ENCODE measurements at places on chromosomes 7 and 10.
A peak's percentile ranks its signal among the peaks of the same experiment; 100 is the strongest.

DNA sequence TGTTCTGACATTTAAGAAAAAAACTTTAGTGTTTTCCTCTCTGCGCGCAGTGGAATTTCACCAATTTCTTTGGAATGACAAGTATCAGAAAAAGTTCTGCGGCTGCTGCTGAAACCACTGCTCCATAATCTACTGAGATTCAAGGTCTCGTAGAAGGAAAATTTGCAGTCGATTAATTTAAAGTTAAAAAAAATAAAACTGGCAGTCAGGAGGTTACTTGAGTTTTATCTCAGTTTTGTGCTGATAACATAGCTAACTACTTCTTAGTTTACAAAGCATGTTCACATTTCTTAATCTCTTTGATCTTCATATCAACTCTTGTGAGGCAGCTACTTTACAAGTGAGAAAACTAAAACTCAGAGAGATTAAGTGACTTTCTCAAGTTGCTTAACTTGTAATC, 18.2 kb upstream of the CALD1 start:
- DNase-seq = no peak

GRCh38 chr10:99233689-99234037, 2.0 kb downstream of the HPSE2 start:
- DNase-seq = no peak

- DNase-seq = no peak
These were observed 1.3 kb upstream of the PRKAG2 start for GRCh38 chr7:151877911-151878835.

GRCh38 chr10:16271571-16271970, 165.2 kb upstream of the PTER start:
- DNase-seq = no peak

DNA sequence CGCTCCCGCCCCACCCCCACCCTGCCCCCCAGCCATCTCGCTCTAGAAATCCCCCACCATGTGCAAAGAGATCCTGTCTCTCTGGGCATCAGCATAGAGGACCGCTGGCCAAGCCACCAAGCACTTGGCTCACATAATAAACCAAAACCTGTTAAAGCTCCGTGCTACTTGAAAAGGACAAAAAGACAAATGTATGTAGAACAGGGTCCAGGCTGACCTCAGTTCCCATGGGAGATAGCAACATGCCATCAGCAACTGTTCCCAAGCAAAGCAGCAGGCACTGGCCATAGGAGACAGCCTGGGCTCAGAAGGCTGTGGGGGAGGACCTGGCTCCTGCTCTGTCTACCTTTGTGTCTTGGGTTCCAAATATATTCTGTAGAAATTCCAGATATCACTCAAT, 38.4 kb upstream of the GDF10 start:
- DNase-seq = no peak

DNA sequence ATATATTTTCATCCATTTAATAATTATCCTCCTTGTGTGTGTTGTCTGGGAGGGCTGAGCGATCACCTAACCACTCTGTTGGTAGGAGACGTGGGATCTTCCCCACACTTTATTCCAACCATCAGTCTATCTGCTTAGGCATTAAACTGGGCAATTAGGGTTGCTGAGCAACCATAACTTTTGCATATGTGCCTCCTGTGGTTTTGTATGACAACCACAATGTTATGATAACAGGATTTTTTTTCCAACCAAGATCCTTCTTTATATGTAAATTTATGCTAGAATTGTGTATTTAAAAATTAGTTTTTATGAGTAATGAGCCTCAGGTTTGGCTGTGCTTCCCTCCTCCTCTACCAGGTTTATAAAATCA, 495.0 kb upstream of the MGMT start:
- DNase-seq = no peak

- DNase-seq = no peak
These were observed 380.3 kb downstream of the TCERG1L start for GRCh38 chr10:130931256-130931655.

- no peak for DNase-seq
These were observed 8.9 kb downstream of the IGFBP1 start for GRCh38 chr7:45897042-45897690.

GRCh38 chr7:10034843-10035556, 938.7 kb upstream of the PHF14 start:
- no peak for DNase-seq

- no peak for DNase-seq
These were observed 103.8 kb downstream of the MLLT10 start for GRCh38 chr10:21637795-21638194.

GRCh38 chr10:27360581-27361172, 120.1 kb upstream of the ACBD5 start:
- DNase-seq = peak; percentile 31

DNA sequence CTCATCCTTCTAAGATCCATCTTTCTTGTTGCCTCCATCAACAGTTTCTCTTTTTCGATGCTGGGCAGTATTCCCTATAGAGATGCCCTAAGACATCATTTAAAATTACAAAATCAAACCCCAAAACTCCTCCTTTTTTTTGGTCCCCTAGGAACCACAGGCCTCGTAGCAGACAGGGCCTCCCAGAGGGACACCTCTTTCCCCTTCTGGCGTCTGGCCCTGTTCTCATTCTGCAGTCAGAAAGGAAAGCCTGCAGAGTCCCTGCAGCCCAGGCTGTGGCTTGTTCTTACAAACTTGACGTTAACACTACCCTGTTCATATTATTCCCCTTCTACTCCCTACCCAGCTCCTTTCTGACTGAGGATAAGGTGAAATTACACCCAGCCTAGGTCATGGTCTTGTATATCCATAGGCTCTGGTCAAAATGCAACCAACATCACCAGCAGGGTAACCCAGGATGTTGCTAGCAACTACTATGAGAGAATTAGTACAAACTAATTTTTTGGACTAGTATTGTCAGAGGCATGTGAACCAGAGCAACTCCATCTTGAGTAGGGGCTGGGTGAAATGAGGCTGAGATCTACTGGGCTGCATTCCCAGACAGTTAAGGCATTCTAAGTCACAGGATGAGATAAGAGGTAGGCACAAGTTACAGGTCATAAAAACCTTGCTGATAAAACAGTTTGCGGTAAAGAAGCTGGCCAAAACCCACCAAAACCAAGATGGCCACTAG, 3.5 kb upstream of the EPHA1 start:
- DNase-seq = no peak

DNA sequence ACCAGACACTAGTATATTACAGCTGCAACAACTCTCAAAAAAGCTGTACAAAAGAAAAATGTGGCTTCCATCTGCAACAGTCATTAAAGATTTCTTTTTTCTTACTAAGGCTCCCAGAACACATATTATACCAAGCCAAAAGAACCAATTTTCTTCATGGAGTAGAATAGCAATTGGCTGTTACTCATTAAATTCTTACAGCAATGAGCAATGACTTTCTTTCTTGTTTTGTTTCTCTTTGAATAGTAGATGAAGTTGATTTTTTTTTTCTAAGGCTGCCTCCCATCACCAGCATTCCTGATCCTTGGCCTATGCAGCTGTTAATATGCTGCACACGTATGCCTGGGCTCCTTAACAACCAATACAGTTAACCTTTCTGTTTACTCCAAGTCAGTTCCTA, 36.6 kb upstream of the SPOCK2 start:
- no peak for DNase-seq

DNA sequence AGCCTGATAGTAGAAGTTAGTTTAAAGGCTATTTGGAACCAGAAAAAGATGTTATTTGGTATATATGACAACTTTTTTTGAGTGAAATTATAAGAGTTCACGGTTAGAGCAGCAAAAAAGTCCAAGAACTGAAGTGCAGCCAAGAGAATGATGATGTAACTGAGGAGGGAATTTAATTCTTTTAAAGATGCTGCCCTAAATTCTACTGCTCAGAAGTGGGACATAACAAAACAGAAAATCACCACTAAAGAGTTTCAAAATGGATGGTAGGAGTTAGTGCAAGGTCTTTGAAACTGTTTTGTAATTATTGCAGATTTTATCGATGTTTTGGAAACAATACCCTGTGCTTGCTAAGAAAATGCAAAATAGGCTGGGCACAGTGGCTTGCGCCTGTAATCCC, 6.5 kb downstream of the SAMD8 start:
- no peak for DNase-seq

GRCh38 chr10:34655286-34656170, 159.6 kb downstream of the PARD3 start:
- no peak for DNase-seq

GRCh38 chr10:99667108-99667751, 7.9 kb downstream of the ENTPD7 start:
- no peak for DNase-seq

GRCh38 chr10:49759787-49760551, 2.2 kb downstream of the OGDHL start:
- no peak for DNase-seq

- peak; percentile 42 for DNase-seq
These were observed 56.2 kb upstream of the TM9SF3 start for GRCh38 chr10:96642973-96643372.
